Right atrium auricular region (tissue), 2 donors: ENCODE measurements at places on chromosomes 7 and 10. TPM values are rescaled to one million over a fixed set of nuclear protein-coding genes. Genes with fewer than 3 reads are reported as not detected.

DNA sequence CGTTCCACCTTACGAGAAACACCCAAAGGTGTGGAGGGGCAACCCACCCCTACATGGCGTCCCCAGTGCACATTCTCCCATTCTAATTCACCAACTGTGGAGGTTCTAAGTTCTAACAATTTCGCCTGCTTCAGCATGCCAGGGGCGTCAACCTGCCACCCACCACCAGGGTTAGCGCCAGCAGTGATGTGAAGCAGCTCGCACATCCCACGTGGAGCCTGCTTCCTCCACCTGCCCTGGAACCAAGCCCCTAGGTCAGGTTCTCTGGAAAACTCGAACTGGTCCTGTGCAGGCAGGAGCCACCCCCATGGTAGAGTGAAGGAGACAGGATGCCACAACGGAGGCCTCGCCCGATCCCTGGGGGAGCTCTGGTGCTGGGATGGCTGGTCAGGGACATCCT lies 33.3 kb upstream of the FXYD4 start:
- H3K27me3 ChIP-seq: no peaks in the 10 kb centered on the region
- no peak overlapping the region for H3K27ac ChIP-seq
- no peak overlapping the region for H3K4me3 ChIP-seq
- no peaks in the 10 kb centered on the region for H3K36me3 ChIP-seq
- DNase-seq: no peak
- no peaks in the 10 kb centered on the region for H3K4me1 ChIP-seq

DNA sequence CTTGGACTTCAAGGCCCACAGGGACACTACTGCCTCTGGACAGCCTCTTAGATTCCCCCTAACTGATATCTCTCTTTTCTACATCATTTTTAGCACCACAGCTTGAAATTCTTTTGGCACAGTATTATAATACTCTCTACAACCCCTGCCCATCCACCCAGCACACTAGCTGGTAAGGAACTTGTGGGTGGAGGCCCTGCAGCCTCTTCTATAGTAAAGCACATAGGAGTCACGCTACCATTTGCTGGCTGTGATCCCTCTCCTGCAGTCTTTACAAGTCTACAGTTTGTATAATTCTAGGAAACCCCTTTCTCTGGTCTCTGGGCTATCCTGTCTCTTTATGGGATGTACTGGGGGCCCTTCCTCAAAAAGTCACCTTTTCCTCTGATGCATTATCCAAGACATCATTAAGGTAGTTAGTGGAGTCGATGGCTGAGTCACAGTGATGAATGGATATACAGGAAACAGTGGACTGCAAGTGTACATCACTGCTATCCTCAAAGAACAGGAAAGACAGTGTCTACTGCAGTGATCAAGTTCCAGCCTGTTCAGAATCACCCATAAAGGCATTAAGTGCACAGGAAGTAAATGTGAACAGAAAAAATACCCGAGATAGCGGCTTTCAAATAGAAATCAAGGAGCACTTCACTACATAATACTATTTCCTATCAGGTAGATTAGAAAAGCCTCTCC lies 54.4 kb downstream of the STK17A start:
- H3K27me3 ChIP-seq: no peaks in the 10 kb centered on the region

DNA sequence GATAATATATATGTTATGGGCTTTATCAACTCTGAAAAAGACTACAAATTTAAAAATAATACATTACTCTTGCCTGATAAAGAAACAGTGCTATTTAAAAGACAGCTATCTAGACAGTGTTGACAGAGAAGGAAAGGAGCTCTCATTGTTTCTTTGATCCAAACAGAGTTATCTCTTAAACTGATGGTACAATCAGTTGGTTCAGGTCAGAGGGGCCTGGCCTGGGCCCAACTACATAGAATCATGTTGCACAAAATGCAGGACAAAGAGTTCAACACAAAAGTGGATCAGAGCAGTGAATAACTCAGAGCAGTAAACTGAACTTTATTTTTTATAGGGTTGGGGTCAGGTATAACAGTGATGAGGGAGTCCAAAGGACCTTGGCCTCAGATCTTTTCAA lies 33.8 kb upstream of the SEMA3D start:
- no peak overlapping the region for H3K27ac ChIP-seq
- no peaks in the 10 kb centered on the region for H3K27me3 ChIP-seq
- DNase-seq: no peak
- no peak overlapping the region for H3K4me3 ChIP-seq

GRCh38 chr7:127629268-127629854 lies 11.4 kb upstream of the PAX4 start:
- no peak for DNase-seq
- H3K27ac ChIP-seq: no peak overlapping the region
- H3K27me3 ChIP-seq: no peaks in the 10 kb centered on the region
- H3K4me3 ChIP-seq: no peak overlapping the region
- no peaks in the 10 kb centered on the region for H3K36me3 ChIP-seq

DNA sequence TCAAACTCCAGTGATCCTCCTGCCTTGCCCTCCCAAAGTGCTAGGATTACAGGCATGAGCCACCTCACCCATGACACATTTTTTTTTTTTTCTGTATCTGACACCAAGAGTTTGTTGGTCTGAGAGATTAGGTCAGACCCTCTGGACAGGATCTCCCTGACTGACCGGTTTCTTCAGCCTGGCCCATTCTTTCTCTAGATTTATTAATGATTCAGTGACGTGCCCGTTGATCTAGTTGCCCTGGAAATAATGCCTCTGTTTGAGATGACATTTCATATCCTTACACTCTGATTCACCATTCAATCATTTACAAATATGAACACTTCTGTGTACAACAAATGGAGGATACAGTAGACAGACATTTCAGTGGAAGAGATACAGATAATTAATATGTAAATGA lies 1.4 kb upstream of the ZNF212 start:
- H3K4me3 ChIP-seq: no peak overlapping the region
- no peak for DNase-seq
- H3K27me3 ChIP-seq: no peaks in the 10 kb centered on the region
- no peaks in the 10 kb centered on the region for H3K4me1 ChIP-seq

- DNase-seq: no peak
- H3K4me3 ChIP-seq: no peak overlapping the region
- H3K27ac ChIP-seq: no peak overlapping the region
- H3K4me1 ChIP-seq: no peaks in the 10 kb centered on the region
These were observed 9.7 kb downstream of the RTKN2 start for GRCh38 chr10:62258926-62259325.

DNA sequence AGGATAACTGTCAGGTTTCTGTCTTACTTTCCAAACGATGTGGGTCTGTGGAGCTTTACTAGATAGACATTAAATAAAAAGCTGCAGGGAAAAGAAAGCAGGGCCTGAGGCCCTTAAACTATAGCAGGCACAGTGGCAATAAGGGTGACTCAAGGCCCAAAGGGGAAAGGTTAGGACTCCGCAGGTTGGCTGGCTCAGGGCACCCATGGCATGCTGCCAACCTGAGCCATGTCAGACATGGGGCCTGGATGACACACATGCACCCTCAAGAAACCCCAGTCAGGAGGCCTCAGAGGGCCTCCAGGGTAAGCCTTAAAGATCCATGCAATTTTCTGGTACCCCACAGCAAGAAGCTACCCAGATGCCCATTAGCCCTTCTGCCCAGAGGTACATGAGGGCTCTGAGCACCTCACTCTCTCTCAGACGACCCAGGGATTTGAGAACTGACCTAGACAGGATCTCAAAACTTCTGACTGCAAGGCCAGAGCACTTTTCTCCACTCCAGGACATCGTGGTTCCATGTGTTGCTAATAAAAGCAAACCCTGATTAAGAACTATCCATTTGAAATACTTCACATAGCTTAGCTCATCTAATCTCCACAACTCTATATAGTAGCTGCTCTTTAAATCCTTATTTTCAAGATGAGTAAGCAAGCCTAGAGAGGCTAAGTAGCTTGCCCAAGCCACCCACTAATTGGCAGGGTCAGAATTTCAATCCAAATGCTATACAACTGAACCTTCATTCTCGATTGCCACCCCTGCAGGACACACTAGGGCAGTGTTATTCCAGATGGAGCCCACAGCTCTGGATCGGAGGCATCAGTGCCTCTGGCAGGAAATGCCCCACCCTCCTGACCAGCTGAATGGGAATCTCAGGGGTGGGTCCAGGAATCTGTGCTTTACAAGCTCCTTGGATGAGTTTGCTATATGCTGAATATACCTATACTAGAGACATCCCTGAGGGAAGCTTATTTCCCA lies 132.5 kb upstream of the EFCAB10 start:
- H3K27ac ChIP-seq: peak overlapping the region; percentile 48
- no peaks in the 10 kb centered on the region for H3K4me1 ChIP-seq
- no peak for DNase-seq
- H3K4me3 ChIP-seq: no peak overlapping the region
- no peaks in the 10 kb centered on the region for H3K27me3 ChIP-seq

GRCh38 chr7:150722431-150722931 lies 6.1 kb downstream of the GIMAP1 start:
- no peaks in the 10 kb centered on the region for H3K27me3 ChIP-seq
- DNase-seq: no peak
- H3K4me3 ChIP-seq: peak overlapping the region; percentile 20

- no peaks in the 10 kb centered on the region for H3K36me3 ChIP-seq
- no peaks in the 10 kb centered on the region for H3K4me1 ChIP-seq
- no peaks in the 10 kb centered on the region for H3K27me3 ChIP-seq
- H3K4me3 ChIP-seq: no peak overlapping the region
- H3K27ac ChIP-seq: no peak overlapping the region
These were observed 58.5 kb upstream of the SMIM30 start for GRCh38 chr7:113176836-113177235.

GRCh38 chr7:117041007-117041406 lies 87.7 kb downstream of the ST7 start:
- no peak for DNase-seq
- no peaks in the 10 kb centered on the region for H3K27me3 ChIP-seq
- H3K4me1 ChIP-seq: no peaks in the 10 kb centered on the region

The FRG2B gene
- total RNA-seq: not detected

The CNTNAP2 gene
- total RNA-seq: 1.1 TPM

The ZSWIM8 gene
- 63.2 TPM for total RNA-seq

The KIF11 gene
- total RNA-seq: 1.4 TPM

The PLEKHS1 gene
- total RNA-seq: not detected
